NCI-H1092 treated with DMSO at 0.1 percent for 48 hours (cell line): ENCODE measurements at places on chromosomes 3 and 15.

DNA sequence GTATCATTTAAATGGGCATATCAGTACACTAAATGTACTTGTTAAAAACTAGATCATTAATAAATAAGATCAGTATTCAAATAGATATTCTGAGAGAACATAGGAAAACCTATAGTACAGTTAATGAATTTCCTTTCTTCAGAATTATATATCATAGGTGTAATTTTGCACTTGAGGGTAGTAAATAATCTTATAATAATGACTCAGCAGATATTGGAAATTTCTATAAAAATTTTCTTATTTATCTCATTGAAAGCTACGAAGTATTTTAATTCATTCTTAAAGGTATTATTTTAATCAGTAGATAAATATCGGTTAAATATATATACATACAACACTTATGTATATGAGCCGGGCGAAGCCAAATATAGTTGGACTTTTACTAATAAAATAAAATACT is 300.9 kb upstream of the SOX2 start:
- no peak for DNase-seq

GRCh38 chr3:57757642-57758297 is 1.7 kb downstream of the SLMAP start:
- DNase-seq, result no peak

- DNase-seq, result no peak
Measured at GRCh38 chr3:138638641-138639040, 30.1 kb downstream of the FAIM start.

- peak; percentile 28 for DNase-seq
Measured at GRCh38 chr3:185175370-185175987, 22.6 kb upstream of the C3orf70 start.

- DNase-seq, result no peak
Measured at GRCh38 chr15:48087844-48088243, 32.9 kb upstream of the SLC24A5 start.

DNA sequence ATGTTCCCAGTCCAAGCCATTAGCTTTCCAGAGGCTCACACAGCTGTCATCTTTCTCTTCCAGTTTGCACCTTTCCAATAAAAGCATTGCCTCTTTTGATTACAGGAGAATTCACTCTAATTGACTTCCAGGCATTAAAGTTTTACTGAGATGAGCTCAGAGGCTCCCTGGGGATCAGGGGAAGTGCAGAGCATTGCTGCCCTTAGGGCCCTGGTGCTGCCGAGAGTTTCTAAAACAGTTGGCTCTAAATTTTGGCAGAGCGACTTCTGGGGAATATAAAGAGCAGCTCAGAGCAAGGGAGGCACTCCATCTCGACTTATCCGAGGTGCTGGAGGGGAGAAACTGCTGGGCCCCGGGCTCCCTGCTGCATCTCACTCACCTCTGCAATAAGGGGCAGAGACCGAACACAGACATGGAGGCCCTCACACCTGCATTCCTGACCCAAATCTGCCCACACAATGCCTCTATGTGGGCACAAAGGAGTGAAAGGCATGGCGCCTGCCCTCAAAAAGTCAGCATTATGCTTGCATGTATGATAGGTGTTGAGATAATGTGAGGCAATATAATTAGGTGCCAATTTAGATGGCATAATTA is 61.7 kb downstream of the SCN11A start:
- DNase-seq, result no peak

DNA sequence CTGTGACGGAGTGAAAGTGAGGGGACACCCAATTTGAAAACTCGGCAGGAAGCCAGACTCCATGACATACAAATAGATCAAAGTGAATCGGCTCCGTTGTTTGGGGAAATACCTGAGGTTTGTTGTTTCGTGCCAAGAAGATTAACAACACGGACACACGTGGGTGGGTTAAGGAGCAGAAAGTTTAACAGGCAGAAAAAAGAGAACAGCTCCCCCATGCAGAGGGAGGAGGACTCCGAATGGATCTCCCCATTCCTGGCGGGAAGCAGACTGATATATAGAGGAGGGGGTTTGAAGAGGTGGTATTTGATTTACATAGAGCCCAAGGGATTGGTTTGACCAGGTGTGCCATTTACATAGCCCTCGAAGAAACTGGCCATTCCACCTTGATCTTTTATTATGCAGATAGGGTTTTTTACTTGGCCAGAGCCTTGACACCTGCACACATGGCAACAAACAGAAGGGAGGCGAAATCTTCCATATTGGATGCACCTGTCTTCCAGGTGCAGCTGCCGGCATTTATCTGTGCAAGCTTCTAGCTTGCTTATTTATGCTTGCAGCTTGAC is 4.8 kb upstream of the SACM1L start:
- no peak for DNase-seq

DNA sequence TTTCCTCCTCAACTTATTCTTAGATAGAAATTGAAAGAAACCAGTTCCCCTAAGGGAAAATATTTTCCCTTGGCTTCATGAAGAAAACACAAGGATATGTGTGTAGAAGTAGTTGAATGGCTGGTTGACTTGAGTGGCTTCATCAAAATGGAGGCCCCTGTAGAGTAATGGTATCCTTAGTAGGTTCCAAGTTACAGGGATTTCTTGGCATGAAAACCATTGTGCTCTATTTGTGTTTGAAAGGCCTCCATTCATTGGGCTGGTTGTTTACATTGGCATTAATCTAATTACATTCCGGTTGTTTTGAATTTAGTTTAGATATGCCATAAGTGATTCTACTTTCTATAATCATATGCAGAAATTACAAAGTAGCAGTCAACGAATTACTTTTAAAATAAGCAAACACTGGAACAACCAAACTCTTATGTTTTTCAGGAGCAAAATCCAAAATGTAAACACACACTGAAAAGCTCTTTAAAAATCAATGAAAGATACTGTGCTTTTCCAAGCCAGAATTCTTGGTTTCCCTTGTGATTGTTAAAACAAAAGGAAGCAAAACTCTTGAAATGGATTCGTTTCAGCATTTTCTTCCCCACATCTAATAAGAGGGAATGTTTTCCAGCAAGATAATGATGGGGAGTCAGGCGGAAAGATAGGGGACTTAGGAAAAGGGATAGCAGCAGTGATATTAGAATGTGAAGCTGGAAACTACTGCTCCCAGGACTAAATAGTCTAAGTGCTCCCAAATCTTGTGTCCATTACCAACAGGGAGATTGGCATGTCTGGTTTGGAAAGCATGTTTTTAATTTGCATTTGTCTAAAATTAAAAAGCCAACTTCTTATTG is 77.0 kb downstream of the EPHA3 start:
- DNase-seq, result no peak

- DNase-seq, result no peak
Measured at GRCh38 chr3:48748754-48749153, 31.7 kb upstream of the IP6K2 start.

DNA sequence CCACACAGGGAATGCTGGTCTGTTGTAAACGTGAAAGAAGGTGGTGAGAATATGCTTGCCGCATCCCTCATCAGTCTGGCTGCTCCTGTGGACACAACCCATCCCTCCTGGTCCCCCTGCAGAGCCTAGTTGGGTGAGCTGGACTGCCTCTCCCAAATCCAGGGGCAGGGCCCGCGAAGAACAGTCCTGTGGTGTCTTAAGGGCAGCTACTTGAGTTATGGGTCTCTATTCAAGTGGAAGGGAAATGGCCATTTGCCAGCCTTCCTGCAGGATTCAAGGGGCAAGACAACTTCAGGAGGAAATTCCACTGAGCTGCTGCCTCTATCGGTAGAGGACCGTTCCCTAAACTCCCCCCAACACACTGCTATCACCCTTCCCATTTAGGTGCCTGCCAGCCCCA is 98.9 kb downstream of the IQSEC1 start:
- DNase-seq, result no peak

DNA sequence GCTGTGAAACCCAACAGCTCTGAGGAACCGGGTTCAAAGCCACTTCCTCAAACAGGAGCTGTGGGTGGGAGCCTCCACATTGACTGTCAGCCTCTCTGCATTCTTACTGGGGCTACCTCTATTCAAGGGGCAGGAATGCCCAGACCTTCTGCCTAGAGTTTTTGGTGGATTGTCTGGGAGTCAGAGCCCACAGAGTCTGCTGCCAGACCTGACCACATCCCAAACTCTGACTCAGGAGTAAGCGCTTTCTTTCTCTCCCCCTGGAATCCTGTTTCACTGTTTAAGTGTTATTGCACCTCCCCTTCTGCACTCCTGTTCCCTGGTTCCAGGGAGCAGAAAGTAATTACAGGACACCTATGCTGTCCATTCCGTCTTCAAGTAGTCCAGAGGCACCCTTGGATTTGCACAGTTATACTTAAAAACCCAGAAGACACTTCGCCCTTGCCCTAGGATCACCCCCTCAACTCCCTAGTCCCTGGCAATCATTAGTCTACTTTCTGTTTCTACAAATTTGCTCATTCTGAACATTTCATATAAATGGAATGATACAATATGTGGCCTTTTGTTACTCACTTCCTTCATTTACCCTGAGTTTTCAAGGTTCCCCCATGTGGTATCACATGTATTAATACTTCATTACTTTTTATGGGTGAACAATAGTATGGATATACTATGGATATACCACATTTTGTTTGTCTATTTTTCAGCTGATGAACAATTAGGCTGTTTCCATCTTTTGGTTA is 37.9 kb upstream of the TJP1 start:
- DNase-seq, result no peak

DNA sequence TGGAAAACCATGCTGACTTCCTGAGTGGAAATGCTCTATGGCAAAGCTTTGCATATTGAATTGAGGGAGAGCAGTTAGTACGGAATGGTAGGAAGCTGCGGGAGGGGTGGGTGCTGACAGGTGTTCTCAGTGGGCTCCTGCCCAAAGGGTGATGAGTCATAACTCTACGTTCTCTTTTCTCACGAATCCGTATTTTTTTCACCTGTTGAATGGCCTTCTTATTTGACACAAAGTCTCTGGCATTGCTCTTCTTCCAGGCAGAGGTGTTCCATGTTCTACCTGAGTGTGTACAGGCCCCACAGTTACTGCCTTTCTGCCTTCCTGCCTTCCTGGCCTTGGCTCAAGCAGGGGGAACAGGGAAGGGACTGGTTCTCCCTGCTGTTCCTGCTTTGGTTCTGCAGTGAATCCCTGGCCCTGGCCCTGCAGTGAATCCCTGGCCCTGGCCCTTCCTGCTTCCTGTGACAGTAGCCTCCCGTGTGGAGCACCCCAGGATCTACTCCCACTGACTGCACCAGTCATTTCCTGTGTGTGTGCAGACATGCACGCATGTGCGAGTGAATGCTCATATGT is 31.9 kb downstream of the TRAK1 start:
- no peak for DNase-seq

GRCh38 chr3:167166594-167167253 is 213.4 kb downstream of the ZBBX start:
- no peak for DNase-seq

DNA sequence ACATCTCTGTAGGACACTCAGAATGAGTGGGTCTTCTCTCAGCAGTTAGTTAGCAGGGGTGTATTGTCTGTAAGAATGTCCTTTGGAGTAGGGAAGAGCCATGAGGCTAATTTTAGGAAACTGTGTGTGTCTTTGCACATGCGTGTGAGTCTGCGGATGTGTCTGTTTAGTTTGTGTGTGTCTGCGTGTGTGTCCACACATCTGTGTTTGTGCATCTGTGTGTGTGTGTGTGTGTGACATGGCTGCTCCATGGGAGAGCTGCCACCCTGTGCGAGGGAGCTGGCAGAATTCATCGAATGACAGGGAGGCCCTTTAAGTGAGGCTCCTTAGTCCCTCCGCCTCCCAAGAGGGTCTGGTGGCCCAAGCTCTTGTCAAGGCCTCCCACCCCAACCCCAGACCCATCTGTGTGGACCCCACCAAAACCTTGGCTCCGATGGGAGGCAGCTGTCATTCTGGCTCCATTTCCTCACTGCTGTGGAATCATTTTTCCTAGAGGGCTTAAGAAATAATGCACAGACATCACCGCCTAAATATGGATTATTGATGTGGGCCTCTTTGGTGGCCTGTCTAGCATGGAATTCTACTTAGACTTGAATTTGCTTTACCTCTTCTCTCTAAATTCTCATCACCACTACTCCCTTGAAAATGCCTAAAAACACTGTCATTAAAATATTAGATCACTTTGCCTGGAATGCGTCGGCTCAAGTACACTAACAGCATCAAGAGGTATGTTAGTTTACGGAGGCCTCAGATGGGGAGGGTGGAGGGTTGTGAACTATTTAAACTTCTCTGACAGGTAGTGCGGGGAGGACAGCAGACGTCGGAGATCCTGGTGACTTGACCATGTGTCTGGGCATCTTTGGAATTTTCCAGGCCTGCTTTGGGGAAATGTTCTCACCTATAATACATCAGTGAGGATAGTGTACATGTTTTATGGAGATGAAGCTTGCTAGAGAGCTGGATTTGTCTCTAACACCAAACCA is 9.4 kb downstream of the ESYT3 start:
- DNase-seq, result no peak

DNA sequence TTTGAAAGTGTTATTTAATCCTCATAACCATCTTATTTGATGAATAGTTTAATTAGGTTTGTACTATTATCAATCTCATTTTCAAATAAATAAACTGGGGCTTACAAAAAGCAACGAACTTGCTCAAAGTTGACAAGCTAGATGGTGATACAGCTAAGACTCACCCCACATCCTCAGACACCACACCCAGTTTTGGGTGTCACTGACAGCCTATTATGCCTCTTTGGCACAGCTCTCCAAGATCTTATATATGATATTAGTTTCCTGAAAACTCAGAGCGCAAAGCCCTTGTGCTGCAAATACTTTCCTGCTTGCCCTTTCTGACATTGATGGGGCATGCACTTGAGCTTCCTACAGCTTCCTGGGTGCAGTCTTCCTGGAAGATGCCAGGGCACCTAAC is 223.4 kb upstream of the GADL1 start:
- DNase-seq, result no peak
